NCI-H2081 treated with DMSO at 0.1 percent for 48 hours (cell line): ENCODE measurements at places on chromosomes 7 and 10.

GRCh38 chr10:73439605-73440312 is 6.4 kb upstream of the MSS51 start:
- no peak for DNase-seq

DNA sequence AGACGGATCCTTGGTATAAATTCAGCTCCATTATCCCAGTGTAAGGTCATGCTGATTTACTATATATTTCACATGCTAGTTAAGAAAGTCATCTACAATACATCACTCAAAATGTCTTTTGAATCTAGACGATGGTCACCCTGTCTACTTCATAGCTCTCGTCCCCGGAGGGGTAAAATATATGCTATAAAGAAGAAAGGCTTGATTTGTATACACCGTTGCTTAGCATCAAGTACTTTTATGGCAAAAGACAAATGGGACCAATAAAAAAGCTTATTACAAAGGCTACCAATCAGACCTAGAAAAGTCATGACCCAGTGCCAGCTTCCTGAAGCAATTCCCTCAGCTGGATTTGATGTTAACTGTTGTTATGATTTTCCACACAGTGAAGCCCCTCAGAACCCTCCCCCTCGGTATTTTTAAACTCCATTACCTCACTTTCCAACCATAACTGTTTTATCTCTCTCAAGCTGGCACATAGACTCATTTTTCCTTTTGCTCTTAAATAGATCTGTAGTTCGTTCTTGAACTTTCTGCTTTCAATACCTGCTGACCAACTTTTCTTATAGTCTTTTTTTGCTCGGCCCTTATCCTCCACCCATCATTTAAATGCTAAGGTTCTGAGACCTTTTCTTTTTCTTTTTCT is 104.9 kb downstream of the DOCK4 start:
- DNase-seq, result no peak

DNA sequence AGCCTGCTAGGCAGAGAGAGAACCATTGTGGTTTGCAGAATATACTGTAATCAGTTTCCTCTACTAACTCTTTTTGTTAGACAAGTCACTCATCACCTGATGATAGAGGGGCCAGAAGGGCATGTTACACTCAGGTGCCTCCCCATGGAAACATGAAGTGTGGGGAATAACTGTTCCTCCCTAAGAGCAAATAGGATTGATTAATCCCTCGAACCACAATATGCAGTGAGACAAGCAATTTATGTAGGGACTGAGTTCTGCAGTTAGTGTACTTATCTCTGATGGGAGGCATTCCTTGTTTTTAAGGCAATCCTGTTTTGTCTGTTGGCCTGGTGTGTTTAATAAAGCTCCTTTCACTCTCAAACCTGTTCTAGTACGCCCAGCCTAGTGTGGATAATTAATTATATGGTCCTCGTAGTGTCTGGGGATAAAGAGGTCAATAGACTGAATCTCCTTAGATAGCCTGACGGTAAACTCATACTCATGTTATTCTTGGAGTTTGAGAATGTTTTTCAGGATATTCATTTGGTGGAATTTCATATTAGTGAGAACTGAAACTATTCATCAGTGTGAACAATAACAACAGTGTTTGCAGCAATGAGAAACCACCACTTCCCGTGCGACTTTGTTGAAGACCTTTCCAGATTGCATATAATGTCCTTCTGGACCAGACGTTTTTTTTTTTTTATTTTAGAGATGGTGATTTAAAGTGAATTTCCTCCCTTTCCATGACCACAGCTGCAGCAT is 344.8 kb upstream of the FZD8 start:
- DNase-seq, result no peak

- DNase-seq, result no peak
Observed at GRCh38 chr10:97796651-97797050, 24.9 kb upstream of the SFRP5 start.

DNA sequence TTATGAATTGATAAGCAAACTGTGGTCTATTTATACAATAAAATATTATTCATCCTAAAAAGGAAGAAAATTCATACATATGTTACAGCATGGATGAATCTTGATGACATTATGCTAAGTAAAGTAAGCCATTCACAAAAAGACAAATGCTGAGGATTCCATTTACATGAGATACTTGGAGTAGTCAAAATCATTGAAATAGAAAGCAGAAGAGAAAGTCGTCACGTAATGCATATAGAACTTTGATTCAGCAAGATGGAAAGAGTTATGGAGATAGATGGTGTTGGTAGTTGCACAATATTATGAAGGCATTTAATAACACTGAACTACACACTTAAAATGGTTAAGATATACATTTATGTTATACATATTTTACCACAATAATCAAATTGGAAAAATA is 309.7 kb upstream of the KLF6 start:
- no peak for DNase-seq

GRCh38 chr10:15211464-15211979 is 43.0 kb upstream of the NMT2 start:
- no peak for DNase-seq

DNA sequence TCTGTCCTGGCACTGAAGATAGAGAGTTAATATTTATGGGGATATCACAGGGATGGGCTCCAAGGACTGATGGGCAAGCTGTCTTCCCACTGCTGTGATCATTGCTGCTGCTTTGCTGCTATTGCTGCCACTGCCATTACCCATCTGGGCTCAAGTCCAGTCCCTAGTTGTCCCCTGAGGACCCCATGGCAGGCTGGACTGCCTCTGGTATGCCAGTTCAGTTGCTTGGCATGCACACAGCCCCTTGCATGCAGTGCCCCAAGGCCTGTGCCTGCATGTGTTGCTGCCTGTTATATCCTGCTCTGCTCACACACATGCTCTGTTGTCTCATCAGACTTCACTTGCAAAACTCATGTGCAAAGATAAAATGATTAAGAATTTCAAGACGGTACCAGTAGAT is 109.5 kb downstream of the ADRA2A start:
- DNase-seq, result no peak

DNA sequence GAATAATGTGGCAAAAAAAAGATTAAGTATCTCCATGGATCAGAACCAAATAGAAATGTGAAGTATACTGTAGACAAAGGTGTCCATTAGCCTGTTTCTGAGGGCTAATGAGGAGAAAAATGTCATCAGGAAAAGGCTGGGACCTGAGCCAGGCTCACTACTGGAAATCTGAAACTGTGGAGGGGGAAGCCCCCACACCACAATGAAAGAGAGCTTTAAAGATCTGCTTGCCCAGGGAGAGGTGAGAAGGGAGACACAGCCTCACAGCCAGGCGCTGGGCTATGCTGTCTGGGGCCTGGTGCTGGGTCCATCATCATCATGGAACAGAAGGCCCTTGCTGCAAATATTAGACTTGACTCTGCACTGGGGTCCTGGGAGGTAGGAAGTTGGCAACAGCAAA is 90.4 kb downstream of the OSBPL3 start:
- no peak for DNase-seq

- DNase-seq, result no peak
Observed at GRCh38 chr7:1253681-1254181, 21.1 kb downstream of the UNCX start.

DNA sequence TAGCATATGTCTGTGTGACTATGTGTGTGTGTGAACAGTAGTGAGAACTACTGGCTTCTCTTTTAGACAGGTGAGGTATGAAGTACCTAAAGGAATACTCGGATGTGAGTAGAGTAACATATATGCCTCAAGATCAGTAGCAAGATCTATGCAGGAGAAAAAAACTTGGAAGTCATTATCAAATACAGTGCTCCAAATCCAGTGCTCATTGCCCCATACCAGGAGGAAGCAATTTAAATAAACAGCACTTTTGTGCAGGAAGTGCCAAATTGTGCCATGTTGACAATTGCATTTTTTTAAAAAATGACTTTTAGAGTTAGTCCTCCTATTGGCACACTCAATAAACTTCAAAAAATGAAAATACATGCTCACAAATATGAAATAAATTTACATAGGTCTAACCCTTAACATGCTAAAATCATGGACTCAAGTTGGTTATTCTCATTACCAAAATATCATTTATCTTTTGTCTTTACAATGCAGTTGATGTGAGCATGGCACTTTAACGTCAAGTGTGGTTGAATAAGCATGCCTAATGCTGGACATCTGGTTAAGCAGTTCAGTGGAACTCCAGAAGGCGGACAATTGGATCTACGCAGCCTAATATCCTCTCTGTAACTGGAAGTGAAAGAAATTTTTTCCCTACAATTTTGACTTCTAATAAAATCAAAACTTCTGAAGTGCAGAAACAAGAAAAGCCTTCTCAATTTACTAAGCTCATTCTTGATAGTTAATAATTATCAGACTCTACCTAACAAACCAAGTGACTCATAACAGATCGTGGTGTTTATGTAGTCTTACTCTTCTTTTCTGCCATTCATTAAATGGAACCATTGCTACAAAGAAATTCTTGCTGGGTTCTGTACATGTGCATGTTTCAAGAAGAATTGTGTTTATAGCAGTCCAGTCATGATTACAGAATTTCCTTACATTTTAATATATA is 195.2 kb downstream of the MDFIC start:
- DNase-seq, result no peak

DNA sequence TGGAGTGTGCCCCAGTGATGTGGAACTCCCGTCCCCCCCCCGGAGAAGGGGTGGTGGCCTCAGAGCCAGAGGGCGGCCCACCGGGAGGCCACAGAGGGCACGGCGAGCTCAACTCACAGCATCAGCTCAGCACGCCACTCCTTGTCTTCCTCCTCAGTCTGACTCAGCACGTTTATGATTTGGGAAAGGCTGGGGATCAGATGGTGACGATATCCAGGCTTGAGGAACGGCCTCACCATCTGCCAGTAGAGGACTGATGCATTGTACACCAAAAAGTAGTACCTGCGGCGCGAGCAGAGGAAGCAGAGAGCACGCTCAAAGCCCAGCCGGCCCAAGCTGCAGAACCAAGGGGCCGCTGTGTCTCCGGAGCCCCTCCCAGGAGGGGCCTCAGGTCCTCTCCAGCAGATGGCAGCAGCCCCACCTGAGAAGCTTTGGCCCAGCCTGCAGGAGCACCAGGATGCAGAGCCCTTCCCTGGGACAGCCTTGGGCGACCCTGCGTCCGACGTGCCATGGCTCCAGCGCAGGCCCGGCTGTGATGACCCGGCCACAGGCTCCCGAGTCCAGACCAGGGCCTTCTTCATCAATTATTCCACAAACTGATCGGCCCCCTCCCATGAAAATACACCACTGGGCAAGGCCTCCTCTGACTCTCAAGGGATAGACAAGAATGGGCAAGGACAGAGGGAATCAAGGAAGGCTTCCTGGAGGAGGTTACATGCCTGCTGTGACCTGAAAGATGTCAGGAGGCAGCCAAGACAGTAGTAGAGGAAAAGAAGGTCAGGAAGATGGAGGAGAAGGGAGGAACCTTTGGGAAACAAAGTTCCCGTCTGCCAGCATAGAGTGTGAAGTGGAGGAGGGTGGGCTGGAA is 3.7 kb downstream of the CFAP46 start:
- no peak for DNase-seq

DNA sequence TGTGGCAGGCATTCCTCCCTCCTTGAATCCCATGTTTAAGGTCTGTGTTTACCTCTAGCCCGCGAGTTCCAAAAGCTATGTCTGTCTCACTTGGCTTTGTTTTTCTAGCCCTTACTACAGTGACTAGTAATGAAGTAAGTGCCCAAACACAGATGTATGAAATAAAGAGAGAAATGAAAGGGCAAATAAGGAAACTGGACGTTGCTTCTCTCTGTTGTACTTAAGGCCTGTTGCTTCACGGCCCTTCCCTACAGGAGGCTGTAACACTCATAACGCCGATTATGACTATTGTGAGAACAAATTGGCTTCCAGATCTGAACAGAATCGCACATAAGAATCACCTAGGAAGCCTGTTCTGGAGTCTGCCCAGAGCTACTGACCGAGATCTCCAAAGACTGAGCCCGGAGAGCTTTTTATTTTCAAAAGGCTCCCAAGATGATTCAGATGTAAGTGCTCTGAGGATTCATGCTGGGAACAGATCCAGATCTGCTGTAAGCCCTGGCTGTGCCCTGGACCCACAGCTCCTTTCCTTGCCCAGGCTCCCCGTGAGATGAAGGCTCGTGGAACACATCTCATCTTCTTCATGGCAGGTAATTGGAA is 432.6 kb downstream of the SDK1 start:
- no peak for DNase-seq

DNA sequence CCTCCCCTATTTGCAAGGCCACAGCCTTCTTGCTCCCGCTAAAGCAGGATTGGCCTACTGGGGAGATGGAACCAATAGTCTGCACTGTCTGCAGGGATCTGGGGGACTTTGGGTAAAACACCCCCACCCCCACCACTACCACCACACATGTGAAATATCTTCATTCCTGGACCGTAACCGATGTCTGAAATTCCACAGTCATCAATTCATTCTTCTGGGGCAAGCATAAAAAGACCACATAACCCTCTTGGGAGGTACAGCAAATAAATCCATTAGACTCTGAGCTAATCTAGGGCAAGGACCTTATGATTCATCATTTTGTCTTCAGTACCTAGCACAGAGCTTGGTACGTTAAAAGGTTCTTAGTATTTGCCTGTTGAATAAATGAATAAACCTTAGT is 307.8 kb downstream of the GPAM start:
- DNase-seq, result no peak

DNA sequence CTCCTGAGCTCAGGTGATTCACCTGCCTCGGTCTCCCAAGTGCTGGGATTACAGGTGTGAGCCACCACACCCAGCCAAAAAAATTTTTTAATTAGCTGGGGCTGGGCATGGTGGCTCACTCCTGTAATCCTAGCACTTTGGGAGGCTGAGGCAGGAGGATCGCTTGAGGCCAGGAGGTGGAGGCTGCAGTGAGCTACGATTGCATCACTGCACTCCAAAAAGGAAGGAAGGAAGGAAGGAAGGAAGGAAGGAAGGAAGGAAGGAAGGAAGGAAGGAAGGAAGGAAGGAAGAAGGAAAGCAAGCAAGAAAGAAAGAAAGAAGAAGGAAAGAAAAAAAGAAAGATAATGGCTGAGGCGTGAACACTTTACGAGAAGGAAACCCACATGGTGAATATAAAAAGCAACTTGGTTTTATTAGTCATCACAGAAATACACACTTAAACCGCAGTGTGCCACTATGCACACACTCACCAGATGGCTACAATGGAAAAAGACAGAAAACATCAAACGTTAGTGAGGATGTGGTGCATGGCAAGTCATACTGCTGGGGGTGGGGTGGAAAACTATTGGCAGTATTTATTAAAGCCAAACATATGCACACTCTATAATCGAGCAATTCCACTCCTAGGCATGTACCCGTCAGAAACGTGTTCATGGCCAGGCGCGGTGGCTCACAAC is 4.4 kb upstream of the CCL26 start:
- no peak for DNase-seq

DNA sequence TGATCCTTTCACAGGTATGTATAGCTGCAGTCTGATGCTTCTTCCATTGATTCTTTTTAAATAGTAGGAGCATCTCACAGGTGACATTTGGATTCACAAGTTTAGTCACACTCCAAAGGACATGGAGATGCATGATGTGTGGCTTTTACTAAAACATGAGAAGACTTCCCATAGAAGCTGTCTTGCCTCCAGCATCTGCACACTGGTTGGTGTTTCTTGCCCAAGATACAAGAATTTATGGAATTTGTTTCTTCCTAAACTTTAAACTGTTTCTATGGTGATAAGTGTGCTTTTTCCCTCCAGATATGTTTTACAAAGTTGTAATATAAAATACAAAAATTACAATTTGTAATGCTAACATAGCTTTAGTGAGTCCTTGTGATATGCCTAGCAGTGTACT is 24.2 kb downstream of the ADIRF start:
- DNase-seq, result no peak
